NCI-H1417 treated with DMSO at 0.1 percent for 48 hours (cell line): ENCODE measurements at places on chromosomes 5 and 9.

DNA sequence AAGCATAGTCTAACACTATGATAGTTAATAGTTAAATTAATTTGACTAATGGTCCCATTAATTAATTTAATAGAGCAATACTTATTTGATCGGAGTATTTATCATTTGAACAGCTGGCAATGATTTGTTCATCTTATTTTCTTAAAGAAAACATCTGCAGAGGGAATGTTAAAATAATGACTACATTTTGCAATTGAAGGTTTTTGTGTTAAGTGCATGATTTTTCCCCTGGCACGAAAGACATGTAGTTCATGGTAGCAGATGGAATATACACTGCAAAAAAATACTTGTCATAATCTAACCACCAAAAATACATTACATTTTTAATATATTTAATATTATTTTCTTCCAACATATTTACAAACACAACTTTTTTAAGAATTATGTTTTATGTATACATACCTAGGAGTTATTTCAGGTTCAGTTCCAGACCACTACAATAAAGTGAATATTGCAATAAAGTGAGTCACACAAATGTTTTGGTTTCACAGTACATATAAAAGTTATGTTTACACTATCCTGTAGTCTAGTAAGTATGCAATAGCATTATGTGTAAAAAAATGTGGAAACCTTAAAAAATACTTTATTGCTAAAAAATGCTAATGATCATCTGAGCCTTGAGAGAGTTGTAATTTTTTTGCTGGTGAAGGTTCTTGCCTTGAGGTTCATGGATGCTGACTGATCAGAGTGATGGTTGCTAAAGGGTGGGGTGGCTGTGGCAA lies 292.6 kb upstream of the DAB2 start:
- no peak for DNase-seq

GRCh38 chr5:37071901-37072581 lies 177.1 kb downstream of the CPLANE1 start:
- no peak for DNase-seq

DNA sequence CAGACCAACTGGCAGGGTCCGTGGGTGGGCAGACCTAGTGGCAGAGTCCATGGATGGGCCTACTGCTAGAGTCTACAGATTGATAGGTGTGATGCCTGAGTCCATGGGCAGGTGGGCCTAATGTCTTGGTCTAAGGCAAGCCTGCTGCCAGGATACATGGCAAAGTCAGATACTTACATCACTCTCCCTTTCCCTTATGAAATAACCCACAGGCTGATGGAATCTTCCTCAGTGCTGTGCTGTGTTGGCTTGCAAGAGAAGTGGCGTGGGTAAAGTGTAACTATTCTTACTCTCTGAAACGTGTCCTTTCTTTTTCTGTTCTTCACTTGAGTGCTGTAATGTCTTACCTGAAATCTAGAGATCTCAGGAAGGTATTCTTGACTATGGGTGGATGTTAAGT lies 67.3 kb upstream of the ADRB2 start:
- DNase-seq = no peak

DNA sequence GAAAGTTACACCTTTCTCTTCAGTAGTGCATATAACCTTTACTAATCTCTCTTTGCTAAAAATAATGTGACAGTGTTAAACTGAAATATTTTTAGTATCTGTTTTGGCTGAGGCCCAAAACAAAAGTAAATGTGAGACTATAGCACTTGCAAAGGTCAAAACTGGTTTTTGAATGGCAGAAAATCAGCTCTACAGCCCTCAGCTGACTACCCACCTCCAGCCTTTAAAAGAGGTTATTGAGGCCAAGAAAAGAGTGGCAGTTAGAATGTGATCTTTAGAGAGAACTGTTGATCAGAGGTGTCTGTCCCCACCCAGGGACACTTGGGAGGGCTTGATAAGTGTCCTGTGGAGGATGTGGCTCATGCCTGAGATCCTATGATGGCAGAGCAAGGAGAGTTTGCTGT lies 30.9 kb downstream of the PRKACG start:
- no peak for DNase-seq
